ENCODE measurements at places on chromosomes 11 and 22.
A peak's percentile ranks its signal among the peaks of the same experiment; 100 is the strongest.

DNA sequence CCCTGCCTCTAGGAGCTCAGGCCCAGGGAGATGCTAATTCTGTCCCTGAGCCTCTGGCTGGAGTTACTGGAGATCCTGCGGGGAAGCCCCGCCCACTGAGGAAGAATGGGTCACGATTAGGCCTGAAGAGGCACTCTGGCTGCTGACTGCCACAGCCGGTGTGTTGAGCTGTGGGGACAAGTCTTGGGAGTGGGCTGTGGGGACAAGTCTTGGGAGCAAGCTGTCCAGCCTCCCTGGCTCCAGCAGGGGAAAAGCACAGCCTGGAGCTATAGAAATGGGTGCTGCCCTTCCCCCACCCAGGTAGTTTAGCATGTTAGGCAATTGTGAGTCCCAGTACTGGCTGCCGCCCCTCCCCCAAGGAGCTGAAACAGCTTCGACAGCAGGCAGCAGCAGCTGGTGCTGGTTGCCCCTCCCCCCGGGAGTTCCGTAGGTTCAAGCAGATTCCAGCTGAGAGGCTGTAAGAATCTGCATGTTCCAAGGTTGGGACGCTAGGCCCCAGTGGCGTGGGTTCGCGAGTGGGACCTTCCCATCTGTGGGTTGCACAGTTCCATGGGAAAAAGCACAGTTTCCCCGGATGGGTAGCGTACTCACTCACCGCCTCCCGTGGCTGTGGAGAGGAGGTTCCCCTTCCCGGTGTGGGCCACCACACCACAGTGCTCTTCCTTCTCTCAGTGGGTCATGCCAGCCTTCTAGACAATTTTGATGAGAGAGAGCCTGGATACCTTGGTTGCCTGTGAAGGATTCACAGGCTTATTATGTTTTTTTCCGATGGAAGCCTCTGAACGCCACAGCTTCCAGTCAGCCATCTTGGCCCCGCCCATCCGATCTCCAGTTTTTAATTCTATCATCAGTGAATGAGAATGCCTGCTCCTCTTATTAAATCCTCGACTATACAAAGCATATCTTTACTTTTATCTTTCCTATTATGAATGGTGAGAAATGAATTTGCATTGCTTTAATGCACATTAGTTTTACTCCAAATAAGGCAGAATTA, 61.5 kb downstream of the MSANTD4 start:
- no peak for DNase-seq

DNA sequence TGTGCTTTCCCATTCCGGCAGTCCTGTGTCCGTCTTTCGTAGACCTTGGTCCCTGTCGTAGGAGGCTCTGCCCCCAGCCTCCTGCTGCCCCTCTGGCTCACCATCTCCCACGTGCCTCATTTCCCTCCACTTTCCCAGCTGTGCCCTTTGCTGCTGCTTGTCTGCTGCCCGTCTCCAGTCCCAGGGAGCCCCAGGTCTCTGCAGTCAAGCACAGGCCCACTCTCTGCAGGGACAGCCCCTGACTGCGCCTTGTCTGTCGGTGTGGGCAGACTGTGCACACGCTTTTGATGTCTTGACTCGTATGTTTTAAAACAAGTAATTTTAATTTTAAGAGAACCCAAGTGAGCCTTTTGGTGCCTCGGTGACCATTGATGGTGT, 12.4 kb downstream of the DGCR8 start:
- DNase-seq, result no peak

DNA sequence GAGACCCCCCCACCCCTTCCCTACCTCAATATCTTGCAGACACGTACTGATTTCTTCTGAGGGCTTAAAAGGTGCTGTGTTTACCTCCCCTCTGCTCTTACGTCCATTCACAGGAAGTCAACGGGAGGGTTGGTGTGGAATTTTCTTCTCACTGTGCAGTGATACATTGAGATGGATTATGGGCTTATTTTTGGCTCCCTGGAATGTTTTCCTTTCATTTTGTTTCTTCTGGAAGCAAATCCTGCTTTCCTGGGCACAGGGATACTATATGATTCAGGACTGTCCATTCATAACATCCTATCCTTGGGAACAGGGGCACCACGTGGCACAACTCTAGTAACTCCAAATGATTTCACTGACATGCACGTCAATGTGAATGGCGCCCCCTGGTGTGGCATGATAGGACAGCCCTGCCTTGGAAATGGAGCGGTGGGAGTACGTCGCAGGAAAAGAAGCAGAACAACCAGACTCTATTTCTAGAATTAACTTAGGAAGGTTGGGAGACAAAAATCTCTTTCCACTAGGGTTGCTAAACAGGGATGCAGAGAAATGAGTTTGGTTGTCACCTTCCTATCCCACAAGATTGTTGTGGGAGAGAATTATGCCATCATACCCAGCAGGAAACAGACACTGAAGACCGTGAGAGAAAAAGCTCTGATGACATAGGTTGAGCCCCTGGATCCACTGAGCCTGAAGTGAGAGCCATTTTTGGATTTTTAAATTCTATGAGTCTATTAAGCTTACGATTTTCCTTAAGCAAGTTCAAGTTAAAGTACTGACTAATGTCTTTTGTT, 146.5 kb upstream of the RAG2 start:
- peak; percentile 53 for DNase-seq

DNA sequence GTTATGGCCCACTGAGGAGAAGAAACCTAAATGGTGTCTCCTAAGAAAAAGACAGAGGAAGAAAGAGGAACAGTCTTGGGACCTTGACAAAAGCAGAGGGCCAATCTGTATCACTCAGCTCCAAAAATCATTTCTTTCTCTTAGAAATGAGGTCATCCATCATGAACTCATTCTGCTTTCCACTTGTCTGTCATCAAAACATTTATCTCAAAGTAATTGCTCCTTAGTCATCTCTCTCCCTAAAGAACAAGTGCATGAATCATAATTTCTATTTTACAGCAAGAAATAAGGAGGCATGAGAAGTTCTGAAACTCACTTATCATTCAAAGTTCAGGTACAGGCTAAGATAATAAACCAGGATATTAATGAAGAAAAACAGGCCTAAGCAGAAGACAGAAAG, 375.6 kb downstream of the KCNA4 start:
- DNase-seq, result no peak
